ENCODE measurements at places on chromosomes 11 and 22. TPM values are rescaled to one million over a fixed set of nuclear protein-coding genes. Genes with fewer than 3 reads are reported as not detected.

DNA sequence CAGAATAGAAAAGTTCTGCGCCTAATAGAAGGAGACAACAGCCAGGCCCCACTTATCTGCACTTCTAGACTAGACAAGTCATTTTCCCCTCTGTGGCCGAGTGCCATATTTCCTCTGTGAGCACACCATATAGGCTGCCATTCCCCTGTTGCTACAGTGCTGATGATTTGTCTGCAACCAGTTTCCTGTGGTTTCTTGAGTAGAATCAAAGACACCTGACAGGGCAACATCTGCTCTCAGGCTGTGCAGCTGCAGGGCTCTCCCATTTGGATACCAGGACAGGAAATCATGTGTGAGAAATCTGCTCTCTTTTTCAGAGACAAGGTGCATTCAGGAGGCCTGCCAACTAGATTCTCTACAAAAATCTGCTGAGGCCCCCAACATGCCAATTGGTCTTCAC lies 879.3 kb downstream of the DLG2 start:
- no peak overlapping the region for H3K4me3 ChIP-seq
- H3K4me1 ChIP-seq, result no peaks in the 10 kb centered on the region
- ATAC-seq, result no peak
- no peak overlapping the region for H3K27ac ChIP-seq
- no peaks in the 10 kb centered on the region for H3K36me3 ChIP-seq

DNA sequence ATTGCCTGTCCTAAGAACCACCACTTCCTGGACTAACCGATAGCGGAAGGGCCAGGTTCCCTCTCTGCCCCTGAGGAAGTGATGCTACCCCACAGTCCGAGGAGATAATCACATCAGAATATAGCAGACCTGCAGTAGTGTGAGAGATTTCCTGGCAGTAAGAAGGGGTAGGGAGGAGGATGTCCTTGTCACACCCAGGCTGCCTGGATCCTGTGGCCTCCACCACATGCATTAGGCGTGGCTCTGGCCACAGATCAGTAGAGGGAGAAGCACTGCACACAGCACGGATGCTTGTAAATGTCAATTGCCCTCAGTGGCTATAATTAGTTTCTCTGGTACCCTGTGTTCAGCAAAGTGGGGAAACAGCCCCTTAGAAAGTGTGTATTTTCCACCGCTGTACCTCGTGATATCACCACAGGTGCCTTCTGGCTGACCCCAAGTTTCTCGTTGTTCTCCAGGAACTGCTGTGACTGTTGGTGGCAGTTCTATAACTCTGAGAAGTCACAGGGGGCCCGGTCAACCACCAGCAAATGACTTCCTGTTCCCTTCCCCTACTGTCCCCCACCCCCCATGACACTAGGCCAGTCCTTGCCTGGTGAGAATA lies 61.8 kb downstream of the UBASH3B start:
- no peaks in the 10 kb centered on the region for H3K36me3 ChIP-seq
- no peak for ATAC-seq
- no peak overlapping the region for H3K4me3 ChIP-seq
- H3K27me3 ChIP-seq, result peaks cover 19% of the 10 kb centered on the region
- no peaks in the 10 kb centered on the region for H3K4me1 ChIP-seq

DNA sequence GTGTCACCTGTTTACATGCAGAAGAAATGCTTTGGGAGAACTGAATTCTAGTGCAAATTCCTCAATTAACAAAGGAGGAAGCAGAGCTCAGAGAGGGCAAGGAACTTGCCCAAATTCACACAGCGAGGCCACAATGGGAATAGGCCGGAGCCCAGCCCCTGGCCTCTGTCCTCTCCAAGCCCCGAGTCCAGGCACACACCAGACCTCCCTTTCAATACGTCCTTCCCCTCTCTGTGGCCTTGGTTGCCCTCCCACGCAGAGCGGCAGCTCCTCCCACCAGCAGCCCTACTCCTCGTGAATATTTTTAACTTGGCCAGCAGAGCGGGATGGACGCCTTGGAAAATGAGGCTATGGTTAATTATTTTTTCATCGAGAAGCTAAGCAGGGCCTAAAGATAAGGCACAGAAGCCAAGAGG lies 1.6 kb upstream of the CARD10 start:
- no peak for ATAC-seq
- peaks cover 24% of the 10 kb centered on the region for H3K4me1 ChIP-seq
- H3K36me3 ChIP-seq, result peaks cover 3% of the 10 kb centered on the region
- no peak overlapping the region for H3K4me3 ChIP-seq
- H3K27me3 ChIP-seq, result peaks cover 92% of the 10 kb centered on the region
- no peak overlapping the region for H3K27ac ChIP-seq

- H3K4me1 ChIP-seq, result no peaks in the 10 kb centered on the region
- no peak overlapping the region for H3K4me3 ChIP-seq
- no peak for ATAC-seq
- H3K36me3 ChIP-seq, result no peaks in the 10 kb centered on the region
- H3K27ac ChIP-seq, result no peak overlapping the region
- peaks cover 60% of the 10 kb centered on the region for H3K27me3 ChIP-seq
Measured at GRCh38 chr22:47376901-47377505, 614.6 kb downstream of the TBC1D22A start.

- H3K27me3 ChIP-seq, result peaks cover 7% of the 10 kb centered on the region
- H3K27ac ChIP-seq, result no peak overlapping the region
- no peaks in the 10 kb centered on the region for H3K4me1 ChIP-seq
- no peak for ATAC-seq
Measured at GRCh38 chr22:38406617-38407016, 48.4 kb downstream of the KCNJ4 start.

- H3K4me1 ChIP-seq, result peaks cover 27% of the 10 kb centered on the region
- H3K4me3 ChIP-seq, result no peak overlapping the region
- H3K27me3 ChIP-seq, result no peaks in the 10 kb centered on the region
- no peaks in the 10 kb centered on the region for H3K36me3 ChIP-seq
- no peak overlapping the region for H3K27ac ChIP-seq
Measured at GRCh38 chr11:26762089-26762488, 40.2 kb upstream of the SLC5A12 start.

DNA sequence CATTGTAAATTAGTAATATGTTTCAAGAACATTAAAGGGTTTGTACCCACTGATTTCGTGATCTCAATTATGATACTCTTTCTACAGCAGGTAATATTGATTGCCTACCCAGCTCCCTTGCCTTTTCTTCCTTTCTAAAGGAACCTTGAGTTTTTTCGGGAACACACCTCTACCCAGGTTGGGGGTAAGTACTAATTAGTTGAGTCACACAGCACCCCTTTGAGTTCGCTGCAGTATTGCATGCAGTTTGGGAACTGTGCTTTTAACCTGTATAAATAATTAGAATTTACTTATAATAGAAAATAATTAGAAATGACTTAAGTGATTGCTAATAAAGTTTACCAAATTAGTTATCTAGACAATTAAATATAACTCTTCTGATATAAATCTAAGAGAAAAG lies 24.9 kb downstream of the ARHGAP42 start:
- no peaks in the 10 kb centered on the region for H3K36me3 ChIP-seq
- no peak overlapping the region for H3K27ac ChIP-seq

- H3K27me3 ChIP-seq, result no peaks in the 10 kb centered on the region
- H3K4me1 ChIP-seq, result no peaks in the 10 kb centered on the region
- H3K36me3 ChIP-seq, result no peaks in the 10 kb centered on the region
- no peak overlapping the region for H3K4me3 ChIP-seq
Measured at GRCh38 chr11:127448101-127448500, 447.5 kb upstream of the KIRREL3 start.

- H3K4me1 ChIP-seq, result no peaks in the 10 kb centered on the region
- peak overlapping the region; percentile 98 for H3K27ac ChIP-seq
- no peak for ATAC-seq
- H3K27me3 ChIP-seq, result no peaks in the 10 kb centered on the region
- peak overlapping the region; percentile 84 for H3K4me3 ChIP-seq
- no peaks in the 10 kb centered on the region for H3K36me3 ChIP-seq
Measured at GRCh38 chr11:117180020-117180419, 1.5 kb downstream of the SIDT2 start.

DNA sequence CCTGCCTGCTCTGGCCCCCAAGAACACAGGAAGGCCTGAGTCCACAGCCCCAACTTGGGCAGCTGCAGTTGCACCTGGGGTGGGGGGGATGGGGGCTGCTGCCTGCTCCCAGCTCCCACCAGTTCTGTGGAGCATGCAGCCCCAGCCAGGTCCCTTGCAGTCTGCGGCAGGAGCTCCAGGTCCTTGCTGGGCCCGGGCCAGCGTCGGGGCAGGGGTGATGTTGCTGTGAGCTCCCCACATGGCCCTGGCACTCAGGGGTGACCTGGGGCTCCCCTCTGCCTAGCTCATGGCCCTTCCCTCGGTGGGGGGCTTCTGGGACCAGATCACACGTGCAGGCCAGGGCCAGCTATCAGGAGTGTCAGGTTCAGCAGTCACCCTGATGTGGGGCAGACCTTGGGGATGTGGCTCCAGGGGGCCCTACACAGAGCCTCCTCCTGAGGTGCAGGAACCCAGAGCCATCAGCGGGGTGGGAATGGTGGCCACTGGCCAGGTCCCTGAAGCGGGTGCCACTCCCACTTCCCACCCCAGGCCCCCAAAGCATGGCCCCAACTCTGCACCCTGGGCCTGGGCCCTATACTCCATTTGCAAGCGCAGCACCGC lies 10.4 kb upstream of the MED17 start:
- no peak for ATAC-seq
- no peaks in the 10 kb centered on the region for H3K36me3 ChIP-seq

DNA sequence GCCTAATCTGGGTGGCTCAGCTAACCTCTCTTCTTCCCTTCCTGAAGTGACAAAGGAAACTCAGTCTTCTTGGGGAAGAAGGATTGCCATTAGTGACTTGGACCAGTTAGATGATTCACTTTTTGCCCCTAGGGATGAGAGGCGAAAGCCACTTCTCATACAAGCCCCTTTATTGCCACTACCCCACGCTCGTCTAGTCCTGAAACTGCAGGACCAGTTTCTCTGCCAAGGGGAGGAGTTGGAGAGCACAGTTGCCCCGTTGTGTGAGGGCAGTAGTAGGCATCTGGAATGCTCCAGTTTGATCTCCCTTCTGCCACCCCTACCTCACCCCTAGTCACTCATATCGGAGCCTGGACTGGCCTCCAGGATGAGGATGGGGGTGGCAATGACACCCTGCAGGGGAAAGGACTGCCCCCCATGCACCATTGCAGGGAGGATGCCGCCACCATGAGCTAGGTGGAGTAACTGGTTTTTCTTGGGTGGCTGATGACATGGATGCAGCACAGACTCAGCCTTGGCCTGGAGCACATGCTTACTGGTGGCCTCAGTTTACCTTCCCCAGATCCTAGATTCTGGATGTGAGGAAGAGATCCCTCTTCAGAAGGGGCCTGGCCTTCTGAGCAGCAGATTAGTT lies 14.2 kb upstream of the UVRAG start:
- H3K27ac ChIP-seq, result no peak overlapping the region
- H3K36me3 ChIP-seq, result no peaks in the 10 kb centered on the region
- H3K4me3 ChIP-seq, result no peak overlapping the region
- no peaks in the 10 kb centered on the region for H3K27me3 ChIP-seq
- ATAC-seq, result no peak
- no peaks in the 10 kb centered on the region for H3K4me1 ChIP-seq

The ZP1 gene
- total RNA-seq, result not detected

The CALCA gene
- not detected for total RNA-seq

The HYOU1 gene
- total RNA-seq, result 37.8 TPM

The SSTR3 gene
- not detected for total RNA-seq

The ADM2 gene
- total RNA-seq, result not detected

The MSANTD2 gene
- total RNA-seq, result 14.3 TPM

The GP1BB gene
- 8.6 TPM for total RNA-seq

The OR51B5 gene
- total RNA-seq, result not detected

The MUC5AC gene
- not detected for total RNA-seq

The RAB36 gene
- 6.5 TPM for total RNA-seq

All from gastroesophageal sphincter (tissue), 4 donors.